Mesenchymal stem cell (in vitro differentiated cells and primary cell): ENCODE measurements at places on chromosomes 3 and 15.

GRCh38 chr15:90706394-90707327 is 10.5 kb upstream of the BLM start:
- no peak for DNase-seq

DNA sequence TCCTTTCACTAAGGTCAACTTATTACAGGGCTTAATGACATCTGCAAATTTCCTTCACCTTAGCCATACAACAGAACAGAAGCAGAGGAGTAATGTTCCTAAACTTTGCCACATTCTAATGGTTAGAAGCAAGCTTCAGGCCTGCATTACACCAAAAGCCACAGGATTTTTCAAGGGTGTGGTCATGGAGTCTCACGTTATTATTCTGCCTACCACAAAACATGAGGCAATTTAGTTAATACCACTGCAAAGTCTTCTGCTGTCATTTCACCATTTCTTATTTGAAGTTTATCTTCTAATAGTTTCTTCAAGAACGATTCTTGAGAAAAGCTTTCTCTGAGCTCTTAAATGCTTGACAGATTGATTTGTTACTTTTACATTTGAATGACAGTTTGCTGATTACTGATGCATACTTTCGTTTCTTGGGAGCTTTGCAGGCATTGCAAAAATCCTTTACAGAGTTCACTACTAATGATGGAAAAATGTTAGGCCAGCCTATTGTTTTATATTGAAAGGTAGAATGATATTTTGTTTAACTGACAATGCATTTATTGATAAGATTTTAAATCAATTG is 1257.1 kb downstream of the NSUN3 start:
- peak; percentile 5 for DNase-seq

DNA sequence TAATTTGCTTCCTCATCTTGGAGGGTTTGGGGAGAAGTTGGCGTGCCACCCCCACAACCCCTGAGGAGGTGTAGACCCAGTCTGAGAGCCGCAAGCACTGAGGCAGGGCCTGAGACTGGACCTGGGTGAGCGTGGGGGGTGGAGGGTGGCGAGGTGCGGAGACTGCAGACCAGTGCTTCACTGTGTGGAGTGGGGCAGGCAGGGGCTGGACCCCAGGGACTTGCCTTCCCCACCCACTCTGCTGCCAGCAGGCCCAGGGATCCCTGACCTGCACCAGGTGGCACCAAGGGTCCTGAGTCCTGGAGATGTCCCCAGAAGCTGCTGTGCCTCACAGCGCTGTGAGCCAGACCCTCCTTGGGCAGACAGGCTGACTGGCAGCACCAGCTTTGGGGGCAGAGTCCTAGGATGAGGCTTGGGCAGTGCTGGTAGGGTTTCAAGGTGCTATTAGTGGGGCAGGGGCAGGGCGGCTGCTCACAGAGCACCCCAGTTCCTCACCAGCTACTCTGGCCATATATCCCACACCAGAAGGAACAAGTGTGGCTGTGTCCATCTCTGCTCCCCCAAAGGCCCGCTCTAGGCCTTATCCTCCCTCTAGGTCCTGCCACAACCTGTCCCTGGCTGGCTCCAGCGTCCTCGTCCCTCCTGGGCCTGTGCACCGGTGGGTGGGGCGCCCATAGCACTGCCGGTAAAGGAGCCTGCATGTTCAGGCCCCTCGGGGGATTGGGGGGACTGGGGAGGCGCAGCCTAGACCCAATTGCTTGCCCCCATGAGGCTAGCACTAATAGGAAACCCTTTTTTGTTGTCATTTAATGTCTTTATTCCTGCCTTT is 11.8 kb downstream of the ZBTB47 start:
- no peak for DNase-seq

DNA sequence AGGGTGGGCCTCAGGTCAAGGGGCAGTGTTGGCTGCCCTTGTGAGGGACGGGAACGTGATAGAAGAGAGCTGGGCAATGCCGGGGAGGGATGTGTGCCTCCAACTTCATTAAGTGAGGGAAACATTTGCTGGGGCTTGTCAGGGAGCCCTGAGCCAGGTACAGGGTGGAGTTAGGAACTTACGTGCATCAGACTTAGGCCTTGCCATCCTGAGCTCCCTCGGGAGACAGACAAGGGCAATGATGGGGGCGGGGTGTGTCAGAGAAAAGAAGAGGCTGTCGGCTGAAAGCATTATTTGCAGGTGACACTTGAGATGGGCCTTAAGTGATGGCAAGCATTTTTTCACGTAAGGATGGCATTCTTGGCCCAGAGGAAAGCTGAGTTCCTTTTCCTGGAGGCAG is 1.6 kb downstream of the FAM131A start:
- no peak for DNase-seq

GRCh38 chr15:52790941-52791751 is 1.0 kb upstream of the ONECUT1 start:
- peak; percentile 23 for DNase-seq

DNA sequence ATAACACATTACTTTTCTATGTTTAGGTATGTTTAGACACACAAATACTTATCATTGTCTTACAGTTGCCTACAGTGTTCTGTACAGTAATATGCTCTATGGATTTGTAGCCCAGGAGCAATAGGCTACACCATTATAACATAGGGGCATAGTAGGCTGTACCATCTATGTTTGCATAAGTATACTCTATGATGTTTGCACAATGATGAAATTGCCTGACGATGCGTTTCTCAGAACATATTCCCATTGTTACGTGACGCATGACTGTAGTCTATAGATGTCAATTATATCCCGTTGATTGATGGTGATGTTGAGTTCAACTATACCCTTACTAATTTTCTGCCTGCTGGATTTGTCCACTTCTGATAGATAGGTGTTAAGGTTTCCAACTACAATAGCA is 139.4 kb upstream of the PFN2 start:
- DNase-seq = no peak

DNA sequence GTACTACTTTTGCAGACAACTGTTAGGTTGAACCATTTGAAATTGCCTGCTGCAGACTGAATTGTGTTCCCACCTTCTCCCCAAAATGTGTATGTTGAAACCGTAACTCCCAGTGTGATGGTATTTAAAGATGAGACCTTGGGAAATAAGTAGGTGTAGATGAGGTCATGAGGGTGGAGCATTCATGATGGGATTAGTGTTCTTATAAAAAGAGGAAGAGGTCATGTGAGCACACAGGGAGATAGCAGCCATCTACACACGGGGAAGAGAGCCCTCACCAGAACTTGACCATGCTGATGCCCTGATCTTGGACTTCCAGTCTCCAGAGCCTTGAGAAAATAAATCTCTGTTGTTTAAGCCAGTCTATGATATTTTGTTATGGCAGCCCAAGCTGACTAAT is 17.4 kb upstream of the FHIT start:
- no peak for DNase-seq

DNA sequence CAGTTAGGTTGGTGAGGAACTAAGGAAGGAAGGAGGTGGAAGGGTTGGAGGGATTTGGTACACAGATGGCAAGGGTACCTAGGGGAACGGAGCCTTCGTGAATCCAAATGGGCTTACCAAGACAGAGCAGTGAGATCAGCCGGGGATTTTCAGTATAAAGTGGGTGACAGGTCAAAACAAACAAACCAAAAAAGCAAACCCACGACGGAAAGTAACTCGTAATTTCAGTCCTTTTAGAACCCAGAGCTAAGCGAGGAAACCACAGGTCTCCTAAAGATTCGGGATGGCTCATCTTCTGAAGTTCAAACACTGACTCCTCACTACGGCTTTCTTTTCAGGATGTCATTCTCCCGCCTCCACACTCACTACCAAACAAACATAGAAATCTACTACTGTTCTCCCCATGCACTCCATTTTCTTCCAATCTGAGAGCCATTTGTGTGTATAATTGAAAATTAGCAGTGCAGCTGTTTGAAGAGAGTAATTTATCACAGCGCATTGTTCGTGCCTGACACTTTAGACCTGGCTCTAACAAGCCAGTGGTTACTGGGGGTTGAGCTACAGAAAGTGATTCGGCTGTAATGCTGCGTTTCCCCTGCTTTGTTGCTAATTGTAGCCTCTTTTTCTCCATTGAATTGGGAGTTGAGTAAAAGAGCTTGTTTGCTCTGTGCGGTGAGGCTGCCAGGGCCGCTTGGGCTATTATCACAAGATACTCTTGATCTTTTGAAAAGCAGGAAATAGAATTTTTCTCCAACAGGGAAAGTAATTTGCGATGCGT is 64.7 kb upstream of the CCDC39 start:
- no peak for DNase-seq

DNA sequence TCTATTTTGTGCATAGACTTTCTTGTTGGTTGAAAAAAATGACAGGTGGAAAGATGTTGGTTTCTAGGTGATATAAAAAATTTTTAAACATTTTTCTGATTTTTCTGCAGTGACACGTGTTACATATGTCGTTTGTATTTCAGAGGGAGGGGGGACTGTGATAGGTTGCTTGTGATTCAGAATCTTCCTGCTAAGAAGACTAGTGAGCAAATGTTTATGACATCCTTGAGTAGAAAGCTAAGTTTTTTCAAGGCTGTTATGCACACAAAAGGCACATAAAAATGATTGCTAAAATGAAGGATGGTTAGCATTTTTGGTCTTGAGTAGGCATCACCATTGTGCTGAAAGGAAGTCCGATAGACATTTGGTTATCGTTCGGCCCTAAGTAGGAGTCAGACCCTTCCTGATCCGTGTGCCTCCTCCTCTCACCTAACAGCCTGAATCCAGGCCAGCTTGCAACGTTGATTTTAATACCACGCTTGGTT is 1.5 kb downstream of the ZNF639 start:
- peak; percentile 64 for DNase-seq

DNA sequence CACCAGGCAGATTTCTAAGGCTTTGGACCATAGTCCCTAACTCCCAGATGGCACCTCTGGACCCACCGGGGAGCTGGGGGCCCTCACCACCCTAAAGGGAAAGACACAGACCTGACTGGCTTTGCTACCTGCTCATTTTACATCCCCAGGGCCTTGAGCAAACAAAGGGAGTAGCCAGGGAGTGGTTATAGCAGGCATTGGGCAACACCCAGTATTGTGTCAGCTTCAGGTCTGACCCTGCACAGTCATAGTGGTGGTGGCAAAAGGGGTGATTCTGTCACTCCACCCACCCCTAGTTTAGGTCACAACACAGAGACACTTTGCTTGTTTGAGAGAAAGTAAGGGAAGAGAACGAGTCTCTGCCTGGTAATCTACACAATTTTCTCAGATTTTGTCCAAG is 352.5 kb downstream of the DIPK2A start:
- DNase-seq = no peak

DNA sequence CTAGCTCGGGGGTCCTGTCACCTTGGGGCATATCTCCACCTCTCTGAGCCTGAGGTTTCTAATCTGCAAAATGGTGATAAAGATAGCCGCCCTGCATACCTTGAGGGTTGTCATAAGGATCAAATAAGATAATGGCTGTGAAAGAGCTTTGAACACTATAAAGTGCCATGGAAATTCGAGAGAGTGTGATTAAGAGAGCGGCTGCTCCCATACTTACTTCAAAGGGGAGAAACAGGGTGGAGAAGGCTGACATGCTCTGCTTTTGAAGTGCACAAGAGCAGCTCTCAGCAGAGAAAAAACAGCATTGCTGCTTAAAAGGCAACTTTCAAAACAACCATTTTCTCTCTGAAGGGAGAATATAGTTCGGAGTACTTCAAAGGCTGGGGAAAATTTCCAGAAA is 529.2 kb downstream of the EPHB1 start:
- no peak for DNase-seq

GRCh38 chr3:61493339-61493738 is 68.0 kb upstream of the PTPRG start:
- no peak for DNase-seq

DNA sequence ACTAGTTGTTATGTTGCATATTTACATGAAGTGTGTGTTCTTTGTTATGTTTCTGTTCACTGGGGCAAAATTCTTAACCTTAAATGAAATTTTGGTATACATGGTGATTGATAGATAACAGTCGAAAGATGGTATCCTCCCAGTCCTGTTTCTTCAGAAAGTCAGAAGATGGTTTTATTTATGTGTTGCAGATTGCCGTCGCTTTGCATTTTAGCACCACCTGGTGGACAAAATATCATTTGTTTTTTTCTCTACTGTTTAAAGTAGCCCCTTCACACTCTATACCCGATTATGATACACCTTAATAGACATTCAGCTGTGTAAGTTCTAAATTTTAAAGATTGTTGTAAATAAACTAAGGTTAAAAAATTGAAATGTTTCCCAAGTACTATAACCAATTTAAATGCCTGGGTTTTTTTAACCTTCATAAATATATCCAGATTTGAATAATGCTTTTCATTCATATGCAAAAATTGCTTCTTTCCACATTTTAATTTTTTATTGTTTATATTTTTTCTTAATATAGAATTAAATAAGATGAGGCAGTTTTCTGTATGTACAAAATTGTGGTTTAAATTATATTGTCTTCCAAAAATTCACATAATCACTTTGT is 152.2 kb downstream of the ALCAM start:
- DNase-seq = peak; percentile 68

DNA sequence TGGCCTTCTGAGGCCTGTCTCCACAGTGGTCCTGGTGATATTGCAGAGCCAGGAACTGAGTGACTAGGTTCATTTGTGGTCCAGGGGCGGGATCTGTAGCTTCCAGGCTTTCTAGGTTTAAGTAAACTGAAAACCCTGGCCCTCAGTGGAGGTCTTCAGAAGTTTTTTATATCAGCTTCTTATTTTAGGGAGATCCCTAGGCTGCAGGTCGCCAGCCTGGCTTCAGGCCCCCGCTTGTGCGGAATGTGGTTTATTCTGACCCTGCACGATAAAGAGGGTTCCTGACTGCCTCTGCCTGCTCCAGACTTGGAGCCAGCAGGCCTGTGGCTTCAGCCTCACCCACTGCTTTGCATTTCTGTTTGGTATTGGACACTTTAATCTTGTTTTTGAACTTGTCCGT is 133.9 kb upstream of the PLXNA1 start:
- no peak for DNase-seq

DNA sequence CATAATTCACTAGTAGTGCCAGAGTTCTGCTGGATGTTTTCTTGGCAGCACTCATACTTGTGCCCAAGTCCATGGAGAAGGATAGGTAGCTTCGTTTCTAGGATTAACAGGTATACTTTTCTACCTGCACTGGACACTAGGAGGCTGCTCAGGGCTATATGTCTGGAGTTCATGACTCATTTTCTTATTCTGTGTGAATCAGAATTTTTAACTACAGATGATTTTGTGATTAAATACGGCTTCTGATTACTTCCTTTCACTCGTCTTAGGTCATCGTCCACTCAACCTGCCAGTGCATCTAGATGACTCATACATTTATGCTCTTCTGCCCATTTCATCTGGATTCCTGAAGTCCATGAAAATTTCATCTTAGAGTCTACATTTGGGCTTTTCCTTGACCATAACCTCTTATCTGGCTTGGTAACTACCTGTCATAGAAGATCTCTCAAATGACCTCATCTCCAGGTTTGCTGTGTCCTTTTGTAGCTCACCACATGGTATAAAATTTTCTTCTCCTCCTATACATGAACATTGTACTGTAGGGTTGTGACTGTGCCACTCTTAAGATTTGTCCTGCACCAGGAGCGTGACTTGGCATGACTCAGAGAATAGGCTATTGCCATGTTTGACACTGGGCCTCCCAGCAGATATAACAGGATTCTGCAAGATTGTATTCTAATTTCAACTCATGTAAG is 66.7 kb upstream of the GCSAM start:
- no peak for DNase-seq
